ENCODE measurements at places on chromosomes 7 and 10. TPM values are rescaled to one million over a fixed set of nuclear protein-coding genes. Genes with fewer than 3 reads are reported as not detected.

MACC1 gene
- total RNA-seq, result 69.0 TPM

DNA sequence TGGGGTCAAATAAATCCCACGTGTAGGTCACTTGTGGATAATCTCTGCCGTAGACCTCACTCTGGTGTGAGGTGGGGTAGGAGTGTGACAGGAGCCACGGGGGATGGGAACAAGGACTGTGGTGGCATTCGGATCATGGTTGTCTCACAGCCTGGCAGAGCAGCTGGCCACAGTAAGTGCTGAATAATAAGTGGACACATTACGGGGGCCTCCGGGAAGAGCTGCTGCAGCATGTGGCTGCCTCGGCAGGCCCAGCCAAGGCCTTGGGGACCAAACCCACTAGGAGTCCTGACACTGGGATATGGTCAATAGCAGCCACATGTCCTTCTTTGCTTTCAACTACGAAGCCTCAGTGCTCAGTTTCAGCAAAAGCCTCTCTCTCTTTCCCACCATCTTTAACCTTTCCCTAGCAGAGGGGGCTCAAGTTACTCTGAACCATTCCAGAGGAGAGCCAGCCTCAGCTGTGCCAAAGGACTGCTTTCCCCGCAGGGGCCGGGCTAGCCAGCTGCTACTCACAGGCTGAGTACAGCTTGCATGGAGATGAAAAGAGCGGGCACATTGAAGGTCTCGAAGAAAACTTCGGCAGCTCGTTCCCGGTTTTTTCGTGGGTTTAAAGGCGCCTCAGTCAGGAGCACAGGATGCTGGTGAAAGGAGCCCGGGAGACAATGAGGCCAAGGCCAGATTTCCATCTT lies 17.3 kb downstream of the ACTR1A start:
- no peak for DNase-seq

GNAI1 gene
- 6.3 TPM for total RNA-seq

DNA sequence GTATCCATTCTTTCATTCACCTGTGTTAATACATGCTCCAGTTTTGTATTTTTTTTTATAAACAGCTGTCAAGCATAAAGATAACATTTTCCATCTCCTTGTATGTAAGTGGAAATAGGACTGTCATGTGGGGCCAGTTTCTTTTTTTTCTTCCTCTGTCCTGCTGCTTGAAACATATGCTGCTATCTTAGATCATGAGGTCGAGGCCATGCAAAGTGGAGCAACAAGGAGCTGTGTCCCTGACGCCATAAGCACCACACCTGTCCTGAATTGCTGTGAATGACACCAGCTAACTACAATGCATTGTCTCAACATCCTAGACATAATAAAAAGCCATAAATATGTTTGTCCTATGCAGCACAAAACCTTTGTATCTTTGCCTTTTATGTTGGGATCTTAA lies 37.7 kb upstream of the SLC26A4 start:
- DNase-seq, result no peak

DNA sequence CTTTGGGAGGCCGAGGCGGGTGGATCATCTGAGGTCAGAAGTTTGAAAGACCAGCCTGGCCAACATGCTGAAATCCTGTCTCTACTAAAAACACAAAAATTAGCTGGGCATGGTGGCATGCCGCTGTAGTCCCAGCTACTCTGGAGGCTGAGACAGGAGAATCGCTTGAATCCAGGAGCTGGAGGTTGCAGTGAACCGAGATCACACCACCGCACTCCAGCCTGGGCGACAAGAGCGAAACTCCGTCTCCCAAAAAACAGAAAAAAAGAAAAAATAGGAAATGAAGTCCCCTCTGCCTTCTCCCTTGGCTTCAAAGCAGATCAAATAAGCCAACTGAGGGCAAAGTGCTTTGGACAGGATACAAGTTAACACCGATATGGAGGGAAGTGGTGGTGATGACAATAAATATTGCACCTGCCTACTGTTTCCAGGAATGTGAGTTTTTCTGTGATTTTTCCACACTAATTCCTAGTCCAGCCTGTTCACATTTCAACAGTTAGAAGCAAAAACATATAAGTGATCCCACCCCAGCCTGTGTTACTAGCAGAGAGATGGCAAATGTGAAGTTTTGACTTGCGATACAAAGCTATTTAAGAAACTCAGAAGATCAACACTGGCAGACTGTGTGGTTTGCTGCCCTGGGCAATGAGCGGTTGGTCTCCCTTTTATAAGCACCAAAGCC lies 291.2 kb upstream of the AOAH start:
- no peak for DNase-seq

GRCh38 chr7:25624833-25625232 lies 396.5 kb upstream of the NPVF start:
- DNase-seq, result no peak

- no peak for DNase-seq
Observed at GRCh38 chr7:143243614-143244013, 19.6 kb upstream of the GSTK1 start.

GRCh38 chr10:26612151-26612915 lies 85.2 kb upstream of the PDSS1 start:
- DNase-seq, result no peak

CALU gene
- 23.3 TPM for total RNA-seq

GRCh38 chr7:91330191-91330808 lies 66.1 kb downstream of the FZD1 start:
- no peak for DNase-seq

- no peak for DNase-seq
Observed at GRCh38 chr7:40403703-40404476, 269.1 kb downstream of the SUGCT start.

DNA sequence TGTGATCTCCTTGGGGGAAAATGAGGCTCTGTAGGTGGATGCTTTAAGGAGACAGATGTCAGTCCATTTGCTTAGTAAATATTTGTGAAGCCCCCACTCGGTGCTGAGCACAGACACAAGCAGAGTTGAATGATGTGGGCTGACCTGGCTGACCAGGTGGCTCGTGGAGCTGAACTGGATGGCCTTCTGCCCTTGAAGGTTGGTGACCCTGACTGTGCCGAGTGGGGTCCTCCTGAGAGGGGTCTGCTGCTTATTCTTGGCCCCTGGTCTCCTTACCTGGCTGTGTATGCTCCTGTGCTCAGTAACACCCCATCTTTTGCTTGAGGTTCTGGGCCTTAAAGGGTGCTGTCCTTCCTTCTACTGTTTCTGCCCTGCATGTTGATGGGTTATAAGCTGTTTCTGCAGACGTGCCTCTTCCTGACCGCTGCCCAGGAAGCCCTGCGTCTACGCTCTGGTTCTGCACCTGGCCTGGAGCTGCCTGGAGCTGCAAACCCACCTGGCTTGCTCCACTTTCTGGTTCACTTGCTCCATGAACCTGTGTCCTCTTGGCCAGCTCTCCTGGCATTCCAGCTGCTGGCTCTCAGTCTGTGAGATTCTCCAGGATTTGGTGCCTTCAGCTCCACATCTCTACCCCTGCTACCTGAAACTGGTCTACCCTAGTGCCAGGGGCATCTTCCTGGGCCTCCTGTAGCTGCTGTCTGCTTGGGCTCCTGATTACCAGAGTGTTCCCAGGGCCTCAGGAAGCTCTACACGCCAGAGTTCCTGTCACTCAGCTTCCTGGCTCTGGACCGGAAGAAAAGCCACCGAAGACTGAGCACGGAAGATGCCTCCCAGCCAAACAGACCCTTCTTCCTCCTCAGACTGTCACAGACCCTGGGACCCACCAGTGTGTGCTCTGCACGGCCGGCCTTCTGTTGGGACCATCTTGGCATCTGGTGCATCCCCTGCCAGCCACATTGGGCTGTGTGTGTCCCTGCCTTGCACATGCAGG lies 76.5 kb downstream of the ADCY1 start:
- DNase-seq, result no peak

GRCh38 chr10:52410916-52411315 lies 96.8 kb downstream of the DKK1 start:
- no peak for DNase-seq

- DNase-seq, result no peak
Observed at GRCh38 chr10:114615600-114616007, 42.5 kb downstream of the ABLIM1 start.

- DNase-seq, result no peak
Observed at GRCh38 chr7:748446-748845, 21.4 kb upstream of the PRKAR1B start.

- no peak for DNase-seq
Observed at GRCh38 chr7:2115760-2116447, 116.8 kb downstream of the MAD1L1 start.

NME8 gene
- not detected for total RNA-seq

AKR1C4 gene
- not detected for total RNA-seq

SRI gene
- total RNA-seq, result 255 TPM

TAS2R5 gene
- 5.0 TPM for total RNA-seq

DMBT1 gene
- 124 TPM for total RNA-seq

- DNase-seq, result no peak
Observed at GRCh38 chr10:123514996-123515395, 151.2 kb upstream of the GPR26 start.

ACBD7 gene
- 0.70 TPM for total RNA-seq

PON1 gene
- not detected for total RNA-seq

DNA sequence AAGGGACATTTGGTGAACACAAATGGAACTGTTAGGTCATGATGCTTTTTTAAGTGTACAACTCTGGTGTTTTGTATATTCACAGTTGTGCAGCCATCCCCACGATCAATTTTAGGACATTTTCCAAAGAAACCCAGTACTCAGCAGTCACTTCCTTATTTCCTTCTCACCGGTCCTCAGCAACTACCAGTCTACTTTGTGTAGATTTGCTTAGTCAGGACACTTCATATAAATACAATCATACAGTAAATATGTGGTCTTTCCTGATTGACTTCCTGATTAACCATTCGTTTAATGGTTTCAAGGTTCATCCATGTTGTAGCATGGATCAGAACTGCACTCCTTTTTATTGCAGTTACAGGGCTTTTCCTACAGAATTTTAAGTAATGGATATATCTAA lies 14.4 kb downstream of the SGPL1 start:
- no peak for DNase-seq

- DNase-seq, result peak; percentile 29
Observed at GRCh38 chr7:76201732-76202665, at the start of gene SRRM3. Gene SRRM3 (plus strand): TSS chr7:76201896. CDS start chr7:76235067, 33,171 bp downstream.

HYAL4 gene
- not detected for total RNA-seq

DNA sequence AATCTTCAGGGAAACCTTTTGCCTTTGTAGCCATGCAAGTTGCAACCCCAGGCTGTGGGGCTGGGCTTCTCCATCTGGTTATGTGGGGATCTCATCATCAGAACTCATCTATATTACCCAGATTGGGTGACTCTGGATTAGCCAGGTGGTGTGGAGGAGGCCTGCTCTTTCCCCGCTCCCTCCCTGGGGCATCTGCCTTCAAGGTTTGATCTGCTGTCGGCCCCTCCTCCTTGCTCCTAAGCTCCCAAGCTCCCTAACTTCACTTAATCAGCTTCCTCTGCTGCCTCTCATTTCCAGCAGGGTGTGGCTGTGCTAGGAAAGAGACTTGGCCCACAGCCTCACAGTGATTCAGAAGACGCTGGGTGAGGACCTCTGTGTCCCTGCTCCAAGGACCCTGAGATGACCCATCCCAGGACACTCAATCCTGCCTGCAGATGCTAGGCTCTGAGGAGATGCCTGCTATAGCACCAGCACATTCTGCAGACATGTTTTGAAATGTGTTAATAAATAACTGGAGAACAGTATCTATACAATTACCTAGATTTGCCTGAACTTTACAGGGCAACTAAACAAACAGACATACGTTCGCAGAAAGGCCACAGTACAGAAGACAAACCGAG lies 392.1 kb upstream of the PODXL start:
- DNase-seq, result no peak

CDC14C gene
- total RNA-seq, result not detected

PSD gene
- 1.6 TPM for total RNA-seq

GRCh38 chr10:23514321-23514720 lies 75.4 kb downstream of the OTUD1 start:
- DNase-seq, result no peak

GRCh38 chr7:155791214-155791737 lies 21.0 kb downstream of the SHH start:
- no peak for DNase-seq

DNA sequence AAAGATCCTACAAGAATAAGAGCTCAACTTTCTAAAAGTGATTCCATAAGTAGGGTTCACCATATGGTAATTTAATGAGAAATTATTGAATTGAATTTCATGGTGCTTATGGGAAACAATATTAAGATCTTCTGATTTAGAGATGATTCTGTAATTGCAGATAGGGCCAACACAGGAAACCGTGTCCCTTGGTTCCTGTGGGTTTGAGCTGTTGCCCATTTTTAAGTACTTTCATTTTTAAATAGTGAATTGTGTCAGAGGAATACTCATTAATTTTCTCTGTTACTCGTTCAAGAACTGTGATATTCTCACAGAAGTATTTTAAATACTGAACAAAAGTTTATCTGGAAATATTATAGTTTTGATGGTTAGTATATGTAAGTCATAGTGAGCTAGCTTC lies 129.2 kb downstream of the SRI start:
- DNase-seq, result no peak

DNA sequence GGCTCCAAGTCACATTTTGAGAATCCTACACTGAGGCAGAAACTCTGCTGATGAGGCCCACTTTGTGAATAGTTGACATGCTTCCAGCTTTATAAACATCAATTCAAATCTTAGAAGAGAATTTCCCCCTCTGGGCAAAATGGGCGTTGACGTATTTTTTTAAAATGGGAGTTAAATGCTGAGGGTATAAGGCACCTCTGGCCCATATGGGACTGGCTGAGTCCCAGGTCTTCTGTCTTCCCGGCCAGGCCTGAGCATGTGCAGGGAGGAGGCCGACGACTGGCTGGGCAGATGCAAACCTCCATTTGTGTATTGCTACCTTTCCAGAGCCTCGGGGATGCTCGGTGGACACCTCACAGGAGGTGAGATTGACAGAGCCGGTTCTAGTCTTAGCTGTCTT lies 37.7 kb downstream of the BUB3 start:
- DNase-seq, result no peak

- DNase-seq, result no peak
Observed at GRCh38 chr10:116891208-116891607, 41.9 kb downstream of the ENO4 start.

- no peak for DNase-seq
Observed at GRCh38 chr10:53130337-53130736, 357.8 kb upstream of the MBL2 start.

DNA sequence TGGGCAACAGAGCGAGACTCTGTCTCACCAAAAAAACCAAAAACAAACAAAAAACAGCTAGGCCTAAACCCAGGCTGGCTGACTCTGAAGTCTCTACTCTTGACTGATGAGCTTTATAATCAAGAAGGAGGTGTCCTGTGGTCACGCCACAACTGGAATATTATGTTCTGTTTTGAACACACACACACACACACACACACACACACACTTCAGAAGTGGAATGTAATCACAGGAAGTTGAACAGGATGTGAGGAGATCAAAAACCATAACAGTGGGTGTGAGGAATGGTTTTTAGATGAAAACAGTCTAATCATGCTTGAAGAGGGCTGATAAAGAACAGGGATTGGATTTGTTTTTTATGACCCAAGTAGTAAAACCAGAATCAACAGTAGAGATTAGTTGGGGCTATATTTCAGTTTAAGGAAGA lies 51.1 kb upstream of the IL6 start:
- DNase-seq, result no peak

GRCh38 chr7:64733550-64734240 lies 60.5 kb upstream of the ZNF138 start:
- DNase-seq, result no peak

Measured in Peyer's patch (tissue), 4 donors.